ENCODE measurements at places on chromosomes 7 and 10.

DNA sequence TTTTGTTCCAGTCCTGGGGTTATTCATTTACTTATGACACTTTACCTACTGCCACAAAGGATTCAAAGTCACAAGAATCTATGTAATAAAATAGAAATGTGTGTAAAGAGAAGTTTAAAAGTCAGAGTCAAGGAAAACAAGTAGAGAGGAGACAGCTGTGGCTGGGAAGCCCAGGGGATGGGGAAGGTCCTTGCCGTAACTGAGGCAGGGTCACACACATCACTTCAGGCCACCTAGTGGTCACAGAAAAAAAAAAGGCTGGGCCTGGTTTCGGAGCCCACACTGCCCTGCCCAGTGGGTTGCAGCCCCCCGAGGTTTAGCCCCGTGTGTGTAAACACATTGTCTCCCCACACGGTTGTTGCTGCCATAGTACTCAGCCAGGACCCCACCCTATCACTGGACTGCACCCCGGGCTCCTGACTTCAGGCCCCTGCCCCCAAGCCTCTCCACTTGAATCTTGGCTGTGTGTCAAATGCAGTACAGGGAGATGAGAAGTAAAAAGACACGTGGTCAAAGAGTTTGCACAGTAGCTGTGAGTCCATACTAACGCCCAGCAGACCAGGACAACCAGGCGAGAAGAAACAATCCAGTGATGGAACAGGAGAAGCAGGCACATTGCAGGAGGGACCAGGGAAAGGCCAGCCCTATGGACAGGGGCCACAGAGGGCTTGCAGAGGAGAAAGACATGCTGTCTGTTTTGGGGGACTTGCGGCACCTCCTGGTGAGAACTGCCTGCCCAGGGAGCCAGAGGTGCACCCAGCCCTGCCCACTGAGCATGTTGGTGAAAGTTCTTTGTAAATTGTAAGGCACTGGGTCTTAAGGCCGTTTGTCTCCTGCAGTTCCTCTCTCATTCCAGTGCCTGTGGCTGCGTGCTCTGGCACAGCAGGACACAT lies 91.4 kb upstream of the MACROH2A2 start:
- DNase-seq: no peak

DNA sequence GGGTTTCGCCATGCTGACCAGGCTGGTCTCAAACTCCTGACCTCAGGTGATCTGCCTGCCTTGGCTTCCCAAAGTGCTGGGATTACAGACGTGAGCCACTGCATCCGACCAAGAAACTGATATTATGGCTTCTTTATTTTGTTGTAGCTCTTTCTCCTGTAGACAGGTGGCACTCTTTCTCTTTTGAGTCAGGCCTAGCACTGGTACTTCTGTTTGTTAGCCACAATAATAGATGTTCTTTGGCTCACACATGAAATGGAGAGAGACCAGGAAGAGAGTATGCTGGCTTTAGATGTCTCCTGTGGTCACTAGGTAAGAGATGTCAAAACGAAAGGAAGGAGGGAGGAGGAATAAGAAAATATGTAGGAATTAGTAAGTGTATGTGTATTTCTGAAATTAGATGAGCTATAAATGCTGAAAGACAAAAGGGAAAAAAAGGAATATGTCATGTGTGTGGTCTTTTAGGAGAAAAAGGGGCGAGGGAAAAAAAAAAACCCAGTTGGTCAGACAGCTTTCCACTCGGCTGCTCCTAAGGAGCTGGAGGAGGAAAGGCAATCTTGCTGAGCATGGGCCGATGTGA lies 78.7 kb downstream of the CLEC2L start:
- no peak for DNase-seq

DNA sequence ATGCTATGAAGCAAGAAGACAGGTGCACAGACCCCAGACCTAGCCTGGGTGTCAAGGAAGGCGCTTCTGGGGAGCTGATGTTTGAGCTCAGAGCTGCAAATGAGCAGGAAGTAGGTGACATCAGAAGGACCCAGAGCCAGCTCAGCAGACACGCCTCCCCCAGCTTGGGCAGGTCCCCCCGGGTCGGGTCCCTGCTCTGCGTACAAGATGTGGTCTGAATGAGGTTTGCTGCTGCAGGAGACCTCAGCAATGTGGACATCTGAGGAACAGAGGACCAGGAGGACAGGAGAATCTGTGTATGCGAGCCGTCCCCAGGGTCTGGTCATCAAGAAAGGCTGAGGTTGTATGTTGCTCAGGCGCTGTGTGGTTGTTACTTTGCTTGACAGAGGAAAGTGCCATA lies 51.8 kb downstream of the TACC2 start:
- DNase-seq: no peak

GRCh38 chr10:60611291-60611747 lies 167.0 kb upstream of the CDK1 start:
- no peak for DNase-seq

DNA sequence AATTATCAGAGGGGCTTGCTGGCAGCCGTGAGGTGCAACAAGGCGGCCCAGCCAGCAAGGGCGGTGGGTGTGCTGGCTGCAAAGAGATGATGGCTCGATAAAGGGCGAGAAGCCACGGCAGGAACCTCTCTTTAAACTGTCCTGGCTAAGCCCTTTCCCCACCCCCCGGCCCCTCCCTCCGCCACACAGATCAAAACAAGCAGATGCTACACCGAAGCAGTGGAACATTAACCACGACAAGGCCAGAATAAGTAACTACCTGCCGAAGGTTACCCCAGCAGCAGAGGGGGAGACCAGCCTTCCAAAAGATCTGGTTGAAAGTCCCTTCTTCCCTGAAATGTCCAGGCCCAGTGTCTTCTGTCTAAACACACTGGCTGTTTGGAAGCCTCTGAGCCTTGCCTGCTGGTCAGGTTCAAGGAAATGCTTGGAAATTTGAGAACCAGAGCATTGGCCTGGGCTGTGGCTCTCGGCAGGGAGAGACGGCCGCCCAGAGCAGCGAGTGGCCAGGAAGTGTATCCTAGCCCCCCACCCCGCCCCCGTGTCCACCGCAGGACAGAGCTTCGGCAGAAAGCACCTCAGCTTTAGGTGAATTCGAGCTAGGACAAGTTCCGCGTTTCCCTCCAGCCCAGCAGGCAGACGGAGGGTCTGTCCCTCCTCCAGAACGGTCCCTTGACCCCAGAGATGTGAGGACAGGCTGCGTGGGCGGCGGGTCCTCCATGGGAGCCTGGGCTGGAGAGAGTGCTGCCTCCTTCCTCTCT lies 2.1 kb downstream of the FAM20C start:
- DNase-seq: no peak

GRCh38 chr7:13849163-13849892 lies 140.1 kb downstream of the ETV1 start:
- DNase-seq: no peak

- no peak for DNase-seq
These were observed 85.1 kb upstream of the SH2B2 start for GRCh38 chr7:102201576-102201975.

GRCh38 chr7:148824864-148825263 lies 59.2 kb downstream of the EZH2 start:
- no peak for DNase-seq
